ENCODE measurements at places on chromosomes 3 and 15. TPM values are rescaled to one million over a fixed set of nuclear protein-coding genes. Genes with fewer than 3 reads are reported as not detected.

- no peak for DNase-seq
These were observed 99.1 kb downstream of the MESD start for GRCh38 chr15:80890341-80891005.

GRCh38 chr3:112709911-112710310, 69.0 kb upstream of the CCDC80 start:
- DNase-seq, result no peak

Gene EOMES
- 0.48 TPM for total RNA-seq

Gene FEZF2
- not detected for total RNA-seq

- DNase-seq, result peak; percentile 56
These were observed 44.6 kb downstream of the EOMES start for GRCh38 chr3:27677565-27677964.

Gene NR2E3
- not detected for total RNA-seq

Gene RTP1
- total RNA-seq, result not detected

Gene RAF1
- 87.4 TPM for total RNA-seq

DNA sequence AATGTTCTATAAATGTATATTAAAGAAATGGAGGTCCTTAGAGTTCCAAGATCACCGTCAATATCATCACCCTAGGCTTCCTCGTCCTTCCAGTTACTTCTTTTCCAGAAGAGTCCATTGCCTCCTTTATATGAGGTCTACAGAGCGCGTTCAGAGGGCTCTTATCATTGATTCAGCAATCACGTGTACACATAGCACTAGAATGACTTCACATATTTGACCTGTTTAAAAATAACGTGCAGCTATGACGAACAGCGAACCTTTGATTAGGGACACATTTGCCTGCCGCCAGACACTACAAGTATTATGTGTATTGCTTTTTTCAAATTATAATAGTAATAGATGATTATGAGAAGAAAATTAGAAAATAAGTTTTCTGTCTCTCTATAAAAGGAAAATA, 26.0 kb downstream of the IGF1R start:
- no peak for DNase-seq

Gene FSD2
- not detected for total RNA-seq

Gene MFN1
- 33.4 TPM for total RNA-seq
